Adrenal gland (tissue), 19 donors: ENCODE measurements at places on chromosomes 3 and 15. TPM values are rescaled to one million over a fixed set of nuclear protein-coding genes. Genes with fewer than 3 reads are reported as not detected.

Gene VEPH1
- total RNA-seq = 21.4 TPM

Gene ADAMTS17
- total RNA-seq = 6.8 TPM

Gene FOXL2NB
- 2.9 TPM for total RNA-seq

Gene KLHL6
- 2.7 TPM for total RNA-seq

Gene TEX264
- 161 TPM for total RNA-seq

Gene ZNF80
- not detected for total RNA-seq

Gene ECE2
- total RNA-seq = 9.3 TPM

Gene CACNA2D3
- total RNA-seq = 6.7 TPM

- DNase-seq = no peak
These were observed 20.0 kb upstream of the BLM start for GRCh38 chr15:90697175-90697574.

DNA sequence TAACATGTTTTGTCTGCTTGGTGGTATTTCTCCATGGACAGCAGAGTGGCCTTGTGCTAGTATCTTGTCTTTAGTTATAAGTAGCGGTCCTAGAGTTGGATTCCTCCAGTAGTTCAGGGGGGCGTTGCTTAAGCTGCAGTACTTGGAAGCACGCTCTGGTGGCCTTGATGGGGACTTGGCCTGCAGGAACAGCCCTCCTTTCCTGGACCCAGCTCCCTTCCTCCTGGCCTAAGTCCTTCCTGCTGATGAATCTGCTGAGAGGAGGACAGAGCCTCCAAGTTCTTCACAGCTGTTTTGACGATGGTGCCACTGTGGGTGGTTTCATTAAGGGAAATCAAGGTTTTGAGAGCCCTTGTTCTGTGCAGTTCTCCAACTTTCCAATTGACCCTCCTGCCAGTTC lies 38.6 kb upstream of the SEC22A start:
- peak; percentile 43 for DNase-seq

- DNase-seq = no peak
These were observed 125.7 kb upstream of the ZBED2 start for GRCh38 chr3:111720681-111721380.

DNA sequence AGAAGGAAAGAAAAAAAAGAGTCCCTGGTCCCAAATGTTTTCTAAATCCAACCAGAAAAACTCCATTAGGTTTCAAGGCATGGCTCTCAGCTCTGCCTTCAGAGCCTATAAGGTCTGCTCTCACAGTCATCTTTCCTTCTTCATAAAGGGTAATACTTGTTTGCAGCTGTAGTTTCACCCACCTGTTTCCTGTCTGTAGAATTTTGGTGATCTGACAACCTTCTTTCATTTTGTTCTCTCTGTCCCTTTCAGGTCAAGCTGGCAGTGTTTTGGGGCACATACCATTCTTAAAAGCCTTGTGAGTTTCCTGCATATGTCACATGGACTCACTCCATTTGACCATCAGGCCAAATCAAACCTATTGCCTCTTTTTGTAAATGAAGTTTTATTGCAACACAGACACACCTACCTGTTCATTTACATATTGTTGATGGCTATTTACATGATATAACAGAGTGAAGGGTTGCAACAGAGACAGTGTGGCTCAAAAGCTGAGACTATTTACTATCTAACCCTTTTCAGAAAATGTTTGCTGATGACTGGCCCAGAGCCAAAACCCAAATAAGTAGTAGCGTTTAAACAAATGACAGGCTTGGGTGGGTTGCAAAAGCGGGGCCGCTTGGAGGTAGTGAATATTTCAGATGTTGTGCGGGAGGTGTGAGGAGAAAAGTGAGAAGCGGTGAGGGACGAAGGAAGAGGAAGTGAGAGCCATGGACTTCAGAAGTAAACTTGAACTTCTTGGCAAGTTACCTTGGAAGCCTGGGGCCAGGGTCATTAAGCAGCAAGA lies 292.7 kb upstream of the PROK2 start:
- DNase-seq = no peak

GRCh38 chr3:119598410-119599098 lies 869 bp downstream of the PLA1A start:
- DNase-seq = no peak

DNA sequence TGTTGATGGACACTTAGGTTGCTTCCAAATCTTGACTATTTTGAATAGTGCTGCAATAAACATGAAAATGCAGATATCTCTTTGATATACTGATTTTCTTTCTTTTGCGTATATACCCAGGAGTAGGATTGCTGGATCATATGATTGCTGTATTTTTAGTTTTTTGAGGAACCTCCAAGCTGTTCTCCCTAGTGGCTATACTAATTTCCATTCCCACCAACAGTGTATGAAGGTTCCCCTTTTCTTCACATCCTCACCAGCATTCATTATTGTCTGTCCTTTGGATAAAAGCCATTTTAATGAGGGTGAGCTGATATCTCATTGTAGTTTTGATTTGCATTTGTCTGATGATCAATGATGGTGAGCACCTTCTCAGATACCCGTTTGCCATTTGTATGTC lies 12.5 kb downstream of the PATL2 start:
- no peak for DNase-seq

DNA sequence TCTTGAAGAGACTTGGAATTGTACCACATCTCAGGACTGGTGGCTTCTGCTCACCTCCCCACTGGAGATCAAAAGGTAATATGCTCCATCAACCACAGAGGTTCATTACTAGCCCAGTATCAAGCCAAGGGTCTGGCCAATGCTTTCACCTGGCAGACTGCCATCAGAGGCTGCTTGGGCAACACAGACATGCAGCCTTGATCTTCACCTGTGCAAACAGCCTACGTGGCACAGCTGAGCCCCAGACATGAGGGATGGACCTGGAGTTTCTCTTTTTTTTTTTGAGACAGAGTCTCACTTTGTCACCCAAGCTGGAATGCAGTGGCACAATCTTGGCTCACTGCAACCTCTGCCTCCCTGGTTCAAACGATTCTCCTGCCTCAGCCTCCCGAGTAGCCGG lies 105.6 kb upstream of the HES1 start:
- DNase-seq = no peak

DNA sequence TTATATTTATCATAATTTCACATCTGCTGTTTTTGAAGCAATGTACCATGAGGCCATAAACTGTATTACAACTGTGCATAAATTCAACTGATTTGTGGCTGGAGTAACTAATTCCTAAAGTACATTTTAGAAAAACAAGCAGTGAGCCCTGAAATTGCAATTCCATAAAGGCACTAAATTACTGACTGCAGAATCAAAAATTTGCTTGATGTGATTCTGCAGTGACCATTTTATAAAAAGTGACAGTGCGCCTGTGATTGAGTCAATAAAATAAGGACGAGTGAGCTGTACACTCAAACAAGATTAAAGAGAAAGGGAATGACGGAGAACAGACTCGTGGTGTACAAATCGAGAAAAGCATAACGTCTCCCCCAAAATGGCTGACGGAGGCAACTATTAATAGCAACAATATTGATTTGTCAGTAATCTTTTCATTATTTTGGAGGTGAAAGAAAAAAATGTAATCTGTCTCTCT lies 121.4 kb upstream of the MEIS2 start:
- DNase-seq = no peak

DNA sequence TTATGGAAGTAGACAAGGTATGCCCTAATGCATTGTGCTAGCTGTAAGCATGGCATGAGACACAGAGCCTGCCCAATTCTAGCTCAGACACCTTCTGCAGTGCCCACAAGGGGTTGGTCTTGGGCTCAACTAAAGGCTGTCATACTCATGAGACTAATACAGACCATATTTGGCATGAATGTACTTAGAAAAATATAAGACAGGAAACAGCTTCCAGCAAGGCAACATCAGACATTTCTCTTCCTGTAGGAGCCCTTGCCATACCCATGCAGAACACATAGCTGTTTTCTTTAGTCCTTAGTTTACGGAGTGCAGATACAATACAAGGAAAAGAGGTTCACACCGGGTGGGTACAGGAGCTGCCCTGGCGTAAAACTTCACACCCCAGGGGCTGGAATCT lies 30.5 kb upstream of the NR1I2 start:
- DNase-seq = no peak

GRCh38 chr15:51349156-51349844 lies 7.8 kb downstream of the GLDN start:
- DNase-seq = no peak

GRCh38 chr15:44034334-44034733 lies 160.7 kb downstream of the FRMD5 start:
- DNase-seq = no peak

DNA sequence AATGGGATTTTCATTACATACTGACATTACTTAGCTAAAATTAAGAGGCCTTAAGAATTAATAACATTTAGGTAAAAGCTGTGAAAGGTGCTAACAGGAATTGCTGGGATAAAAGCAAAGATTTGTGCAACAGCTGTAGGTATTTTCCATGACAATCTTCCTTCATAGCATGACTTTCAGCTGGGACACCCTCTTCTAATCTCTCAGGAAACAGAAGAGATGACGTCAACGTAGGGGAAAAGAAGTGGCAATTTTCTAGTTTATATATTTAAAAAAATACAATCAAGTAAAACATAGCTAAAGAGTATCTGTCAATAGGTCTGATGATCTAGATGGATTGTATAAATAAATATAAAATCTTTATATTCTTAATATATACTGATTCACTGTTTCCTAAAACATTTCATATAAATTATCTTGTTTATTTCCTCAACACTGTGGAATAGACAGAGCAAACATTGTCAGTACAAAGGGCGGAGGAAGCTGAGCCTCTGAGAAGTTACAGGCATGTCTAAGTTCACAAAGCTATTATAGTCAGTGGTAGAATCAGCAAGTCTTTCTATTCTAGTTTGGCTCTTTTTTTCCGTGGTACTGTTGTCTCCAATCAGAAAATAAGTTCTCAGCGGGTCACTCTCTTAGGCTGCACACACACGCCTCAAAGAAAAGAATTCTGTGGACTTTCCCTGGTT lies 217.0 kb downstream of the P3H2 start:
- no peak for DNase-seq

GRCh38 chr15:91249591-91249990 lies 149.5 kb downstream of the SV2B start:
- no peak for DNase-seq
